ENCODE measurements at places on chromosomes 7 and 10.

GRCh38 chr10:194281-194680 is 59.0 kb downstream of the ZMYND11 start:
- DNase-seq, result no peak

GRCh38 chr10:21526188-21526859 is 842 bp upstream of the SKIDA1 start:
- DNase-seq, result peak; percentile 68

- DNase-seq, result no peak
Measured at GRCh38 chr7:142927949-142928348, 5.6 kb downstream of the TRPV5 start.

DNA sequence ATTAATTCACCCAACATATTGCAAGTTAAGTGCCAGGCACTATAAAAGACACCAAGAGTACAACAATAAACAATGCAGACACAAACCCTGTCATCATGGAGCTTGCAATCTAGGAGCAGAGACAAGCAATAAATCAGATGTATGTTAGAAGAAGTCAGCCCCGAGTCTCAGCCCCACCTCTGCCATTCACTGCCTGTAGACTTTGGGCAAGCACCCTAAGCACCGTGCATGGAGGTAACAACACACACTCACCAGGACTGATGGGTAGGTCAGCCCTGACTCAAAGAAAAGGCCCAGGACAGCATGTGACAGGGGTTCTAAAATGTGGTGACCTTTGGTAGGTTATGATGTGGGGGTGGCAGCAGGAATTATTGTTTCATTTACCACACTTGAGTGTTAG is 49.3 kb upstream of the PLEKHA1 start:
- no peak for DNase-seq

DNA sequence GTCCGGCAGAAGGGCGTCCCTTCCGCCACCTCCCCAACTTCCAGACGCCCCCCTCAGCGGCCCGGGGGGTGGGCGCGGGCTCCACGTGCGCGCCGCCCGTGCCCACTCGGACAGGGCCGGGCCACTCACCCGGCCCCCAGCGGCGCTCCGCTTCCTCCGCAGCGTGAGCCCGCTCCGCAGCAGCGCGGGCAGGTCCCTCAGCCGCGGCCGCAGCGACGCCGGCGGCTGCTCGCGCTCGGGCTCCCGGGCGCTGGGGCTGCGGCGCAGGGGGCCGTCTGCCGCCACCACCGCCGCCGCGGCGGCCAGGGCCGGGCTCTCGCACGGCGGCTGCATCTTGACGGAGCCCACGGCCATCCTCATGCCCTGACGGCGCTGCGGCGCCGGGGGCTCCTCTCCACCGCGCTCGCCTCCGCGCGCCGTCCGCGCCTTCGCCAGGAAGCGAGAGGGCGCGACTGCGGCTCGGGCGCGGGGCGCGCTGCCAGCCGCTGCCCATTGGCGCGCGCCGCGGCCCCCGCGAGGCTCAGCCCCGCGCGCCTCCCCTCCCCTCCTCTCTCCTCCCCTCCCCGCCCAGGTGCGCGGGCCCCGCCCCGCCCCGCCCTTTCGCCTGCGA is at the start of gene RAPGEF5:
TSS of gene RAPGEF5 (minus strand) at position 454 of the 610 bp plus-strand sequence. CDS start at position 360, 94 bp downstream.
- no peak for DNase-seq

DNA sequence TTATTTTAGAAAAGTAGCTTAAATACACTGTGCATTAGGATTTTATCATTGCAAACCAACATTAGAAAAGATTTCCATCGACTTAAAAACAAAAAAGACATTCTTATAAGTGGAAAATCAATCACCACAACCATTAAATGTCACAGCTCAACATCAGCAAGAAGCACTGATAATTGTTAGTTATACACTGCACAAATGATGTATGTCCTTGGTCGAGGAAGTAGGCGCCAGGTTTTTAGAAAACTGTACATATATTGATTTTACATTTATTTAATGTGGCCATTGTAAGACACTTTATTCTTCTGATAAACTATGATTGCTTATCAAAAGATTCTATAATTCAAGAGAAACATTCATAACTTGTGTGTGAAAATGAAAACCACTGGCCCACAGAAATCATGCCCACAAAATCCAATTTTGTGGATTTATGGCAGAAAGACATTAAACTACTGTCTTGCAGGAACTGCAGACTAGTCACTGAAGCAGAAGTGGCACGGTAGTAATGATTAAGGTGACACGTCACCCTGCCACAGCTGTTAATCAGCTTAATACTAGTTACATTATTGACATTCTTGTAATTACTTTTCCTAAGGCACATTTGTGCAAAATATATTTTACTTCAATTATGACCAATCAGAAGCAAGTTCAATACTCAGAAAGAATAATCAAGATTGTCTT is 79.4 kb downstream of the VPS41 start:
- DNase-seq, result no peak
